Central memory CD8-positive, alpha-beta T cell (primary cell): ENCODE measurements at places on chromosomes 6 and 20.
A peak's percentile ranks its signal among the peaks of the same experiment; 100 is the strongest.

GRCh38 chr6:82865461-82865860 is 200.2 kb downstream of the UBE3D start:
- DNase-seq: no peak

GRCh38 chr6:32212076-32212760 is 11.6 kb downstream of the NOTCH4 start:
- DNase-seq: no peak

DNA sequence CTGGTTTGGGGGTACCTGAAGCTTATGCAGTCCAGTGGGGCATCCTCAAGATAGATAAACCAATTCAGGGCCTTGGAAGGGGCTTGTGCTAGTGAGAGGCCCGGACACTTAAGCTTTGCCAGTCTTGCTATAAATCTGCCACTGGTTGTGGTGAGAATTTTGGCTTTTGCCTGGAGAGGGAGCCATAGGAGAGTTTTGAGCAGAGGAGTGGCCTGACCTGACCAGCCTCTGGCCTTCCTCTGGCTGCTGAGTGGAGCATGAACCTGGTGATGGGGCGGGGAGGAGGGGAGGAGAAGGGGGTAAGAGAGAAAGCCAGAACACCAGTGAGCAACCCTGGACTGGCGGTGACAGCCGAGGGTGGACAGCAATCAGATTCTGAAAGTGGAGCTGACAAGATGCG is 7.1 kb downstream of the TMEM74B start:
- no peak for DNase-seq

GRCh38 chr6:2072453-2072852 is 173.0 kb downstream of the GMDS start:
- DNase-seq: no peak

GRCh38 chr20:19976595-19977372 is 40.4 kb upstream of the NAA20 start:
- no peak for DNase-seq

- DNase-seq: no peak
Observed at GRCh38 chr20:50484271-50484976, 25.8 kb upstream of the PTPN1 start.

DNA sequence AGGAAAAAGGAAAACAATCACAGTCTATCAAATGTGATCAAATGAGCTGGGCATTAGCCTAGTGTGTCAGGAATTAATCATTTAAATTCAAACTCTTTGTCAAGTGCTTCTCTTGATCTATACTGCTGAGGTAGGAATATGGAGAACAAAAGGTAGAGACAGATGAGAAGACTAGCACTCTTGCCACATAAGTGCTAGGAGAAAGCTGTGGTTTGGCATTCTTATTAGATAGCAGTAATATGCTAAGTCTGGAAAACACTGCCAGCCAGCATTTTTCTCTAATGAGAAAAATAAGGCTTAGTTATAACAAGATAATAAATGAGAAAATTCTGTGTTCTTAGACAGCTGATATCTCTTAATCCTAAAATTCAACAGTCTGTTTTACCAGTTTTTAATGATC is 38.9 kb downstream of the ORC3 start:
- DNase-seq: no peak

- no peak for DNase-seq
Observed at GRCh38 chr20:35283441-35284266, 918 bp downstream of the EIF6 start.

- no peak for DNase-seq
Observed at GRCh38 chr20:63746751-63747315, 7.3 kb downstream of the SLC2A4RG start.

- no peak for DNase-seq
Observed at GRCh38 chr6:136438441-136438840, 111.8 kb downstream of the MAP7 start.

DNA sequence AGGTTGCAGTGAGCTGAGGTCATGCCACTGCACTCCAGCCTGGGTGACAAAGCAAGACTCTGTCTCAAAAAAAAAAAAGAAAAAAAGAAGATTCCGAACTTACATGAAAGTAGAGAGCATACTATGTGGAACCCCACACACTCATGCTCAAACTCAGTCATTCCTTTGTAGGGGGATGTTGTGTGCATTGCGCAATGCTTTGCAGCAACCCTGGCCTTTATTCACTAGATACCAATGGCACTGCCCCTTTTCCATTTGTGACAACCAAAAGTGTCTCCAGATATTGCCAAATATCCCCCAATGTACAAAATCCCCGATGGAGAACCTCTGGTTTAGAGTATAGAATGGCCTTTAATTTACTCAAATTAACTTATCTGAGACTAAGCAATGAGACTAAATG is 158.6 kb downstream of the GJA1 start:
- no peak for DNase-seq

GRCh38 chr6:157374889-157375443 is 6.0 kb upstream of the ZDHHC14 start:
- no peak for DNase-seq

GRCh38 chr6:11098004-11098403 is 4.4 kb downstream of the SMIM13 start:
- DNase-seq: no peak

DNA sequence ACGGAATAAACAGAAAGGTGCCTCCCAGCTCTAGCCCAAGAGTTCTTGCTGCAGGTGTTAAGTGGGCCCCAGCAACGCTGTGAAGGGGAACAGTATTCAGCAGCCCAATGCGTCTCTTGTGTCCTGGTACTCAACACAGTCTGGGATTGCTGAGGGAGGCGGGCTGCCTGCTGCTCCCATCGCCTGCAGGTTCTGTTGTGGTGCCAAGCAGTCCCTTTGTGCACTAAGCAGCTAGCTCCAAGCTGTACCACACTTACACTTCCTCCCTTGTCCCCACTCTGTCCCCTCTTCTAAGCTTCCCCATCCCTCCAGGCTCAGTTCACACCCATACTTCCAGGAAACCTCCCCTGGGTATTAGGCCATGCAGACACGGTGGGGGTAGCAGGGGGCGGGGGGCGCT is 92.7 kb downstream of the AGPAT4 start:
- no peak for DNase-seq

DNA sequence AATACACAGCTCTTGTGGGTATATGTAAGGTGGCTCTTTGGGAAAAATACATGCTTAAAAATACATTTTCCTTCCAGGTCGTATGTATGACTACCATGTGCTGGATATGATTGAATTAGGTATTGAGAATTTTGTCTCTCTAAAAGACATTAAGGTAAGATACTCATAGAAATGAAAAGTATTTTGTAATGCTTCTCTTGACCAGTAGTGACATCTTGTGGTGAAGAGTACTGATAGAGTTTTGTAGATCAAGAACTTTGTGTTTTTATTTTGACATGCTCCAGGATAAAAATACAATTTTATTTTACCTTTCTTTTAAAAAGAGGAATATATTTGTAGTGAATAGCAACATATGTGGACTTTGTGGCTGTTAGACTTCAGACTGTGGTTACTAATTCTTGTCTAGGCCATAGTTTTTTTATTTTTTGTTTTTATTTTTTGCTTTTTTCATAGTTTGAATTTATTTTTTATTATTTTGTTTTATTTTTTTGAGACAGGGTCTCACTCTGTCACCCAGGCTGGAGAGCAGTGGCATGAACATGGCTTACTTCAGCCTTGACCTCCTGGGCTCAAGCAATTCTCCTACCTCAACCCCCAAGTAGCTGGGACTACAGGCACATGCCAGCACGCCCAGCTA is 17.9 kb downstream of the RPF2 start:
- DNase-seq: no peak

GRCh38 chr20:37220731-37221130 is 40.9 kb downstream of the GHRH start:
- no peak for DNase-seq

- DNase-seq: no peak
Observed at GRCh38 chr6:112618849-112619248, 271.7 kb downstream of the RFPL4B start.

DNA sequence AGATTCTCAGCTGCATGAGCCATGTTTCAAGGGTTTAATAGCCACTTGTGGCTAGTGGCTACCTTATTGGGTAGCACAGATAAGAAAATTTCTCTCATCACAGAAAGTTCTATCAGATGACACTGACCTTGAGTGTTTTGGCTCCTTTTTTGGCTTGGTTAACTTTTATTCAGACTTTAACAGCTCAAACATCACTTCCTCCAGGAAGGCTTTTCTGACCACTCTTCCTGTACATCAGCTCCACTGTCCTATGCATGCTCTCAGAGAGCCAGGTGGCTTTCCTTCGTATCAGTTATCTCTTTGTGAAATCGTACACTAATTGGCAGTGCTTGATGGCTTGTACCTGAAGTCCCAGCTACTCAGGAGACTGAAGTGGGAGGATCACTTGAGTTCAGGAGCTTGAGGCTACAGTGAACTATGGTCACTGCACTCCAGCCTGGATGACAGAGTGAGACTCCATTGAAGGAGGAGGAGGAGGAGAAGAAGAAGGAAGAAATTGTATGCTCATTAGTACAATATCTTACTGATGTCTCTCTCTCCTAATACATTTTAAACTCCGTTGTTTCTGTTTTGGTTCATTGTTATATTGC is 10.7 kb downstream of the MAFB start:
- no peak for DNase-seq

DNA sequence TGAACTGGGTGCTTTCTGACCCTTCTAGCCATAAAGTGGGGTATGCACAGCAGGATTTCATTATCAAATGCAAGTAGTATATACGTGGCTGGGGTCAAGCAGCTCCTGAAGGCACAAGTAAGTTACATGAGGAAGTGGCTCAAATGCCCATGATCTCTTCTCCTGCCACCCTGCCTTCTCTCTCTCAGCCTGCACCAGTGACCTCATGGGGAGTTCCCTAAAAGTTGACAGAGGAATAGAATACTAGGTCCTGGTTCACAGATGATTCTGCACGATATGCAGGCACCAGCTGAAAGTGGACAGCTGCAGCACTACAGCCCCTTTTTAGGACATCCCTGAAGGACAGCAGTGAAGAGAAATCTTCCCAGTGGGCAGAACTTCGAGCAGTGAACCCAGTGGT is 282.0 kb downstream of the BCKDHB start:
- DNase-seq: no peak

DNA sequence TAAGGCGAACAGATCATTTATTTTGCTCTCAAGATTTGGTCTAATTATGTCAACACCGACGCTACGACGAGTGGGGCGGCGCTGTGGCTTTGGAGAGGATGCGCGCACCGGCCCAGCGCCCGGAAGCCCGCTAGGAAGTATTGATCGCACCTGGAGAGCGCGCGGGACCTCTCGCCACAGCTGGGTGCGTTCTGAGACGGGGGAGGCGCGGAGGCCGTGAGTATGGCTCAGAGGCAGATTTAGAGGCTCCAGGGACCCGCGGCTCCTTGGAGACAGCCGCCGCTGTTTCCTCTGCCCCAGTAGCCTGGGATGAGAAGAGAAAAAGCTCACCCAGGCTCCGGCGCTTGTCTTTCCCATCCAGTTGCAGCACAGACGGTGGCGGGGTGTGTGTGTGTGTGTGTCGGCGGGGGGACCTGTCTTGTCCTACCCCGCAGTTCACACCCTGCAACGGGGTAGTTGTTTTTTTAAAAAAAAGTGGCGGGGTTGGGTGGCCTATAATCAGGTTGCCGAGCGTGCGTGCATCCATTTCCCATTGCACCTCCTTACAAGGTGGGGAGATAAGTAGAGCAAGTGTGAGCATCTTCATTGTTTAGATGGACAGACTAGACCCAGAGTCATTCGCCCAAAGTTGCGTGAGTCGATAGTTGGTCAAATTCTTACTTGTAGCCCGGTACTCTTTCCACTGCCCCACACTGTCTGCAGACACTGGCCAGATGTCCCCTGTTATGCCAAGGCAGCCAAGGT is 11.2 kb downstream of the TFAP2D start:
- DNase-seq: no peak

- DNase-seq: no peak
Observed at GRCh38 chr6:55643861-55644260, 64.9 kb upstream of the HMGCLL1 start.

DNA sequence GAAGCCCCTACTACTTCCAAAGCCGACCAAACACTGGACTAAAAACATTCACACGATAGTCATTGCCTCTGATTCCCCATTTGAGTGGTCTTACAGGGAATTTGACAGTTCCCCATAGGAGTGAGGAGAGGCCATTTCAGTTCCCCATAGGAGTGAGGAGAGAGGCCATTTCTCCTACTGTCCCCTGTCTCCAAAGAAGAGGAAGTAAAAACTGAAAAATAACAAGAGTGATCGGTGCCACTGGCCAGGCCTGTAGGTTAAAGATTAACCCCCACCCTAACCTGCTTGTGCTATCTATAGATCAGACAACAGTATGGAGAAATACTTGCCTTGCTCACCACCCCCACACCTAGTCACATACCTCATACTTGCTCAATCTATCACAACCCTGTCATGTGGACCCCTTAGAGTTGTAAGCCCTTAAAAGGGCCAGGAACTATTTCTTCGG is 204.0 kb upstream of the MOCS1 start:
- no peak for DNase-seq

DNA sequence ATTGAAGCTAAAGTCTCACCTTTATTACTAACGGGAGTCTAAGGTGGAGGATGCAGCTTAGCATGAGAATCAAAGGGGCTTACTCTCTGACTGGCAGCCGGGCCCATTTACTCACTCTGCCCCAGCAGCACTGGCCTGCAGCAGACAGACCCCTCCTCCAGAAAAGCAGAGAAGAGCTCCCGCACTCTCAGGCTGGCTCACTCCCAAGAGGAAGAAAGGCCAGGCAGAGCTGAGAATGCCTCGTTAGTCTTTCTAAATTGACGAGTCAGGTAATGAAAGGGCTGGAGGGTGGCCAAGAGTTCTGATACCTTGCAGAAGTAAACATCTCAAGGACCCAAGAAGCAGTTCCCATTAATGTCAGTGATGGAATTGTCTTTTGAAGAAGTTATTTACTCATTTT is 44.5 kb upstream of the IL20RA start:
- no peak for DNase-seq

DNA sequence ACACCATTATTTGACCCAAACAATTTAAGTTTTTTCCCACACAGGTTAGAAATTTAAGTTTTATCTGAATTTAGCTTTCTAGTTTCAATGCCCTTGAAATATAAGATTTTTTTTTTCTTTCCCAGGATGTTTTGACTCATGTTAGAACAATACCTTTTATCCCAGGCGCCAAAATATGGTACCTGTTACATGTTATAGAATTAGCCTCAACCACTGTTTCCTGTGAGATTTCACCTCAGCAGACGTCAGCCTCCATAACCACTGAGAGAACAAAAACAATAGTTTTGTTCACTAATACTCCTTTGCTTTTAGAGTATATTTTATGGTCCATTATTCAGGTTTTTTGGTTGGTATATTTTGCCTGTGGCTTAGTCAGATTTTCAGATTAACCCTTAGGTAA is 302.9 kb downstream of the CDKAL1 start:
- DNase-seq: peak; percentile 11

GRCh38 chr6:154134471-154135147 is 95.6 kb downstream of the OPRM1 start:
- DNase-seq: no peak

- no peak for DNase-seq
Observed at GRCh38 chr20:60071965-60072364, 113.7 kb downstream of the CDH26 start.

- no peak for DNase-seq
Observed at GRCh38 chr6:8065519-8065911, 1.3 kb upstream of the BLOC1S5 start.

DNA sequence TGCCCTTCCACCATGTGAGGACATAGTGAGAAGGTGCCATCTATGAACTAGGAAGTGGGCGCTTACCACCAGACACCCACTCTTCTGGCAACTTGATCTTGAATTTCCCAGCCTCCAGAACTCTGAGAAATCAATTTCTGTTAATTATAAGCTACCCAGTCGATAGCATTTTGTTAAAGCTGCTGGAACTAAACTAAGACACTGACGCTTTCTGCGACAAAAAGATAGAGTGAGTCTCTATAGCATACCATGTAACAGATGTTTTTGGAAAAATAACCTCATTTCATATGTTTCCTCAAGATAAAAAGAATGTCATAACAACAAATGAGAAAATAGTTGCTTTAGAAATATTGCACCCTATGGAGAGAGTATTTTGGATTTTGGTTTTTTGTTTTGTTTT is 15.4 kb upstream of the SMIM13 start:
- no peak for DNase-seq
